ENCODE measurements at places on chromosomes 16 and 17.

DNA sequence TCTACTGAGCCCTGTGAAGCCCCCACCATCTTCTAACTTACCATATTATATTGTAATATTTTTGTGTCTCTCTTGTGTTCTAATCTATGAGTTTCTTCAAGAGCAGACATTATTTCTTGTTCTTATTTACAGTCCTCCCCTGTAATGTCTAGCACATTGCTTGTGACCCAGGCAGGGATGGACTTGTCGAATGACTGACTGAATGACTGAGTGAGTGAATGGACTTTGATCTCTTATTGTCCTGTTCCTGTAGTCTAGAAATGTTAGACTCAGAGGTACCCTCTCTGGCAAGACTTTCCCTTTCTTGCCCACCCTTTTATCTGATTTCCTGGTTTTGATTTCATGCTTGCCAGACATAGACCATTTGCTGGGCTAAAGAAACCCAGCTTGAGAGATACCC is 35.0 kb upstream of the MED13 start:
- no peak for DNase-seq

DNA sequence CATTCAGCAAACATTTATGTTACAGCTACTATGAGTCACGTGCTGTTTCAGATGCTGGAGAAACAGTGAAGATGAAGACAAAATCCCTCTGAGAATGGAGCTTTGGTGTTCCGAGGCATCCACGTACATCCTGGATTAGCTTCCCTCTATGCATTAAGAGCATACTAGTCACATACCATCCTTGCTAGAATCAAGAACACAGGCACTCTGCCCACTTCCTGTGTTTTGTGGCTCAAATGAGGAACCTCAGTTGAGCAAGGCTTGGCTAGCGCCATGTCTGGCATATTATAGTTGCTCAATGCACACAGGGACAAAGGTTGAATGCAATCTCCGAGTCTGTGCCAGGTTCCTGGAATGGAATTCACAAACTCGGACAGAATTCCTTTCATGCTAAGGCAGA is 297.5 kb downstream of the XYLT1 start:
- DNase-seq: no peak

GRCh38 chr16:75264457-75264998 is 13.1 kb upstream of the BCAR1 start:
- no peak for DNase-seq

DNA sequence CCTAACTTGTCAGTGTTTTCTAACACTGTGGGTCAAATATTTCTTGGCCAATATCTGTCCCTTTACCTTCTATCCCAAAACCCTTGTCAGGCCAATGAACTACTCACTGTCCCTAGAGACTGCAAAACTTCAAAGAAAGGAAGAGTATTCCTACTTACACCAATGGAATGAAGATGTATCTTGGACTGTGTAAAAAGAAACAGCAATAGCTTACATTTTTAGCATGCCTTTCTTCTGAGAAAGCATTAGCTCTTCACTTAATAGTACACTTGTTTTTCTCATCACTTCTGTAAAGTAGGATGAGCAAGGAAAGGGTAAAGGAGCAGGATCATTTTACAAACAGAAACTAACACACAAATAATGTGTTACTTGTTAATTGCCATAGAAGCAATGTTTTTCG is 73.9 kb downstream of the STH start:
- no peak for DNase-seq

GRCh38 chr16:77480681-77481315 is 46.0 kb upstream of the ADAMTS18 start:
- DNase-seq: no peak

- no peak for DNase-seq
Observed at GRCh38 chr16:58123896-58124600, 5.1 kb downstream of the CFAP20 start.

DNA sequence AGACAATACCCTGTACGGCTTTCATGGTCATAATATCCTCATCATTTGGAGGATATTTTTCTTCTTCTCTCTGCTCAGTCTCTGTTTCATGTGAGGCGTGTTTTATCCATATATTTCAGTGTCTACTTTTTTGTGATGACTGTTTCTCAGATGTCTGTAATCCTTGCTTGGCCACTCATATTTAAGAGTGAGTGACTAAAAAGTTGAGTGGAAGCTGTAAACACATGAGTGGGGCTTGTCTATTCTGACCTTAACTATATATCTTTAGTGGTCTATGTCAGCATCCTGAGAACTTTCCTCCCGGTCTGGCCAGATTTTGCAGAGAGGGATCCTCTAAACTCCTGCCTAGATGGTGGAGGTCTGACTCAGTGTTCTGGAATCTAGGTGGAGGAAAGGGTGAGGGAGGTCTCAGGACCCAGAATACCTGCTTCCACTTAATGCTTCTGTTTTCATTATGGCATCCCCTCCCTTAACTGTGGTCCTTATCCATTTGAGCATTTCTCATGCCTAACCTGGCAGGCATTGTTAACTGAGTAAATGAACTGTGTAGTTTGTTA is 6.0 kb downstream of the DDX19B start:
- DNase-seq: no peak

DNA sequence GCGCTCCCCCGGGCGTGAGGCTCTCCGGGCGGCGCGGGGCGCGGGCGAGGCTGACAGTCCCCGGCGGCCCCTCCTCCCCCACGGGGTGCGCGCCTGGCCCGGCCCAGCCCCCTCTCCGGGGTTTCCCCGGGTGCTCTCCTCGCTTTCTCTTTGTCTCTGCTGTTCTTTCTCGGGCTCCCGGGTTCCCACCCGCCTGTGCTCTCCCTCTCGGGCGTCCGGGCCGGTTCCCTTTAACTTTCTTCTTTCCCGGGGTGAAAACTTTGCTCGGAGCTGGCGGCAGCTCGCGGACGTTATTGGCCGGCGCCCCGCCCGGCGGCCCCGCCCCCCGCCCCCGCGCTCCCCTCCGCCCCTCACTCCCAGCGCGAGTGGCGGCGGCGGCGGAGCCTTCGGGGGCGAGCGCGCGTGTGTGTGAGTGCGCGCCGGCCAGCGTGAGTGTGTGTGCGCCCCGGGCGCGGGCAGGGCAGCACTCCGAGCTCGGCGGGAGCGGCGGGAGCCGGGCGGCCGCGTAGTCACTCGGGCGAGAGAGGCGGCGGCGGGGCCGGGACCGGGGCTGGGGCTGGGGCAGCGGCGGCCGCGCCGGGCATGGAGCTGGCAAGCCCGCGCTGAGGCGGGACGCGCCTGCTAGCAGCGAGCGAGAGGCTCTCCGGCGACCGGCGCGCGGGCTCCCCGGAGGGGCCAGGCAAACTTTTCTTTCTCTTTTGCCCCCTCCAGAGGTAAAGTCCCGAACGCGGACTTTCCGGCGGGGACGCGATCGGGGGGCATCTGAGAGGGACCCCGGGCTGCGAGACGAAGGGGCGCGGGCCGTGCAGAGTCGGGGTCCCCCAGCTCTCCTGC is at the start of gene NTN1:
Gene NTN1 (plus strand): TSS at position 353 of the 834 bp plus-strand sequence. CDS start 864 bp downstream, outside the sequence.
- DNase-seq: no peak

- no peak for DNase-seq
Observed at GRCh38 chr17:76547183-76547641, 7.4 kb downstream of the PRCD start.

- no peak for DNase-seq
Observed at GRCh38 chr17:20266806-20267458, 200.4 kb downstream of the LGALS9B start.

GRCh38 chr17:56735842-56736241 is 97.9 kb downstream of the C17orf67 start:
- no peak for DNase-seq

GRCh38 chr16:23949630-23950290 is 114.0 kb downstream of the PRKCB start:
- DNase-seq: no peak

DNA sequence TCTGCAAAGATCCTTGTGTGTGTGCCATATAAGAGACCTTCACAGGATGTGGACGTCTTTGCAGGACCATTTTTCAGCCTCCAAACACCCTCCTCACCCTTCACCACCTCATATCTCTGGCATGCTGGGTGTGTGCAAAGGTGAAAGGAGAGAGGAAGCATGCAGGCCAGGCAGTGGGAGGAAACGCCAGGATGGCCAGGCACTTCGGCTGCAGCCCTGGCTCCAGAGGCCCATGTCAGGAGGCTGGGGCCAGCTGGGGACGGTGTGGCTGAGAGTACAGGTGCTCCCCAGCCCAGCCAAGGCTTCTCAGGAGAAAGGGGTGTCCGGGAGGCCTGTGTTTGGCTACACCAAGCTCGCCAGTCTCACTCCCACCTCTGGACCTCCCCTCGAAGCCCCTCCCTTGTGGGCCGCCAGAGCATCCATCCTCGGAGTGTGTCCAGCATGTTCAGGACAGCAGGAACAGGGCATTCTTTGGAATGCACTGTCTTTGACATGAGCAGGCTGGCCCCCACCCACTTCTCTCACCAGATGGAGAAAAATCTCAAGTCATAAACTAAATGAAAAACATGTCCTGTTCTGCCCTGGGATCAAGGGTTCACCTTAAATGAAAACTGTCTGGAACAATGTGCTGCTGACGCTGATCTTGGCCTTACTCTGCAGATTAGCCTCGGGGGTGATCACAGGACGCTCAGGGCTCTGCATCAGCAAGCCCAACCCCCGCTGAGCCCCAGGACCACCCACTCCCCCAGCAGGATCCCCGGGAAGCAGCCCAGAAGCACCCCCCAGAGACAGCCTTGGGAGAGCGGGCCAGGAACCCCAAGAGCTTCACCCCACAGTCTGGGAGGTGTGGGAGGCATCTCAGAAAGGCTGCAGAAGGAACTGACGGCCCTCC is 15.9 kb downstream of the PEMT start:
- no peak for DNase-seq

DNA sequence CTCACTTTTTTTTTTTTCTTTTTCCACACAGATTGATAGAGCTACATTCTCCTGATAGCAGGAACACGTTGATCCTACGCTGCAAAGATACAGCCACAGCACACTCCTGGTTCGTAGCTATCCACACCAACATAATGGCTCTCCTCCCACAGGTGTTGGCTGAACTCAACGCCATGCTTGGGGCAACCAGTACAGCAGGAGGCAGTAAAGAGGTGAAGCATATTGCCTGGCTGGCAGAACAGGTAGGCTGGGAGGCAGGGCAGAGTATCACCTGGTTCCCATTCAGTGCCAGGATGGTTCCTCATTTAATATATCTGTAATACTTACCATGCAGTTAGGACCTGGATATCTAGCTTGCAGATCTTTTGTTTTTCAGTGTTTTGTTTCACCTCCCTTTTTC is 51.1 kb upstream of the VPS4A start:
- no peak for DNase-seq

GRCh38 chr17:50848039-50848438 is 12.7 kb downstream of the WFIKKN2 start:
- DNase-seq: no peak

GRCh38 chr16:67430977-67431774 is at the start of gene HSD11B2:
Gene HSD11B2, plus strand, starts transcription at chr16:67431121. Its CDS starts 128 bp downstream, at chr16:67431249.
- no peak for DNase-seq

DNA sequence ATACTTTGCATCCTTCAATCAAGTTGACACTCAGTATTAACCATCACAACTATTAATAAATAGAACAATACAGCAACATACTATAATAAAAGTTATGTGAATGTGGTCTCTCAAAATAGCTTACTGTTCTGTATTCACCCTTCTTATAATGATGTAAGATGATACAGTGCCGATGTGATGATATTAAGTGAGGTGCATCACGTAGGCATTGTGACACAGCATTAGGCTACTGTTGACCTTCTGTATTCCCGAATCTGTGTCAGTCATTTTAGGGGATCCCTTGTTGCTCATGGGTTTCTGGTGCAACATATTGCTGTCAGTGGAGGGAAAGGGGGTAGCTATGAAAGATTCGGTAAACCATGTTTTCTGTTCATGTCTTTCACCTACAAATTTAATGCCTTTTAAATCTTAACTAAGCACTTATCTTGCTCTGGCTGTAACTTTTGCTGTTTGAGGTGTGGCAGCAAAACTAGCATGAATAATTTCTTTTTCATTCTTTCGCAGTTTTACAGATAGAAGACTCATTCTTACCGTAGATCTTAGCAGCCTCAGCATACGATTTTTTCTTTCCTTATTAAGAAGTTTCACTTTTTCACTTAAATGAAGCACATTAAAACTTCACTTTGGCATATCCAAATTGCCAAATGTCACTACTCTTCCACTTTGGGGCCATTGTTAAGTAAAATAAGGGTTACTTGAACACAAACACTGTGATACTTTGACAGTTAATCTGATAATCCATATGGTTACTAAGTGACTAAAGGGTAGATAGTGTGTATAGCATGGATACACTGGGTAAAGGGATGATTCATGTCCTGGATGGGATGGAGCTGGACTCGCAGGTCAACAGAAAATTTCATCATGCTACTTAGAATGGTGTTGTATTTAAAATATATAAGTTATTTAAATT is 29.6 kb downstream of the NFAT5 start:
- no peak for DNase-seq

DNA sequence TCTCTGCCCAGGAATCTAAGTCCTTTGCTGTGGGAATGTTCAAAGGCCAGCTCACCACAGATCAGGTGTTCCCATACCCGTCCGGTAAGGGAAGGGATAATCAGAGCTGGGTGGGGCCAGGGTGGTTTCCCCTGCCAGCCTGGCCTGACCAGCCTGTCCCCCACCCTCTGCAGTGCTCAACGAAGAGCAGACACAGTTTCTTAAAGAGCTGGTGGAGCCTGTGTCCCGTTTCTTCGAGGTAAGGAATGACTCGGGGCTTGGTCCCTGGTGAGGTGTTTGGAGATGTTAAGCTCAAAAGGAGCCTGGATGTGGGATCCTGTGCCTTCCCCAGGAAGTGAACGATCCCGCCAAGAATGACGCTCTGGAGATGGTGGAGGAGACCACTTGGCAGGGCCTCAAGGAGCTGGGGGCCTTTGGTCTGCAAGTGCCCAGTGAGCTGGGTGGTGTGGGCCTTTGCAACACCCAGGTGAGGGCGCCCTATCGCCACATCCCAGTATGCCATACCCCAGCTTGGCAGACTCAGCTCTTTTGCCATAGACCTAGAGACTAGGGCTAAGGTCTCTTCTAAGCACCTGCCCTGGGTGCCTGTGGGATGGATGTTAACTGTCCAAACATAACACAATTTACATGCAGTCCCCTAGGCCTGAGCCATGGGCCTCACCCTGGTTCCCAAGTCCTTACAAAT is 997 bp downstream of the ACADVL start:
- no peak for DNase-seq

DNA sequence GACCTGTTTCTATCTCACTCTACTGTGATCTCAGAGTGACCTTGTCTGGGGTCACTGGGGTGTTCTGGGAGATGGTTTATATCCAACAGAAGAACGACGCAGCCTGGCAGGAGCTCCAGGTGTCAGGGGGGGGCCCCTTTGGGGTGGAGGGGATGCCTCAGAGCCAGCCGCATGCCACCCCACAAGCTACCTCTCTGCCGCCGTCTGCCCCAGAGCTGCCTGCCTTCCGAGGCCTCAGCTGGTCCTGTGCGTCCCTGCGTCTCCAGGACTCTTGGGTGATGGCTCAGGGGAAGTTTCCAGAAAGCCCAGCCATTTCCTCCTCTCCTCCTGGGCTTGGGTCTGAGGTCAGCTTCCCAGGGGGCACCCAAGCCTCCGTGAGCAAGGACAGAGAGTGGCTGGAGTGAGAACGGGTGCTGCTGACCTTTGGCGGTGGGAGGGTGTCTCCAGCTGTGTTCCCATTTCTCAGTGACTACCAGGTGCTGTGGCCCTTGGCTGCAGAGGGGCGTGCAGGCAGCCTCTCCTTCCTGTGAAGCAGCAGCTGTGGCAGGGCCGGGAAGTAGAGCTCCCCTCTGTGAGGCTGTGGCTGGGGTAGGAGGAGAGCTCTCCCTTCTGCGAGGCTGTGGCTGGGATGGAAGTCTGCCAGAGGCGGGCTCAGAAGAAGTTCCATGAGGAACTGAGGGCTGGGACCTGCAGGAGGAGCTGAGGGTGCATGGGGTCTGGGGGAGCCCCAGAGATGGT is 19.8 kb downstream of the JPH3 start:
- no peak for DNase-seq

Measured in NCI-H1417 treated with DMSO at 0.1 percent for 48 hours (cell line).